H9 (cell line): ENCODE measurements at places on chromosomes 11 and 22. TPM values are rescaled to one million over a fixed set of nuclear protein-coding genes. Genes with fewer than 3 reads are reported as not detected.

DNA sequence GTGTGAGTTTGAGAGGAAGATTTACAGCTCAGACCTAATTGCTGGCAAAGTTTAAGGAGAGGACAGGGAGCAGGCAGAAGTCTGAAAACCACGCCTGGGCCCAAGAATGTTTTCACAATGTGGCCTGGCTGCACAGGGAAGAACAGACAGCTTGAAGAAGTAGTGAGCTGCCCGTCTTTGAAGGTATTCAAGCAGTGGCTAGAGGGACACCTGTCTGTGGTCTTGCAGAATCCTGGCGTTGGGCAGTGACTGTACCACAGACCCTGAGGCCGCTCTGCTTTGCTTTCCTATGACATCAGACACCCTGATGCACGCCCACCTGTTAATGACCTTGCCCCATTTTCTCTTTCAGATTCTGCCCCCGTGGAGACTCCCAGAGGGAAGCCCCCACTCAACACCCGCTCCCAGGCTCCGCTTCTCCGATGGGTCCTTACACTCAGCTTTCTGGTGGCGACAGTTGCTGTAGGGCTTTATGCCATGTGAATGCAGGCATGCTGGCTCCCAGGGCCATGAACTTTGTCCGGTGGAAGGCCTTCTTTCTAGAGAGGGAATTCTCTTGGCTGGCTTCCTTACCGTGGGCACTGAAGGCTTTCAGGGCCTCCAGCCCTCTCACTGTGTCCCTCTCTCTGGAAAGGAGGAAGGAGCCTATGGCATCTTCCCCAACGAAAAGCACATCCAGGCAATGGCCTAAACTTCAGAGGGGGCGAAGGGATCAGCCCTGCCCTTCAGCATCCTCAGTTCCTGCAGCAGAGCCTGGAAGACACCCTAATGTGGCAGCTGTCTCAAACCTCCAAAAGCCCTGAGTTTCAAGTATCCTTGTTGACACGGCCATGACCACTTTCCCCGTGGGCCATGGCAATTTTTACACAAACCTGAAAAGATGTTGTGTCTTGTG lies 6.6 kb upstream of the MCM5 start:
- no peak for DNase-seq

DNA sequence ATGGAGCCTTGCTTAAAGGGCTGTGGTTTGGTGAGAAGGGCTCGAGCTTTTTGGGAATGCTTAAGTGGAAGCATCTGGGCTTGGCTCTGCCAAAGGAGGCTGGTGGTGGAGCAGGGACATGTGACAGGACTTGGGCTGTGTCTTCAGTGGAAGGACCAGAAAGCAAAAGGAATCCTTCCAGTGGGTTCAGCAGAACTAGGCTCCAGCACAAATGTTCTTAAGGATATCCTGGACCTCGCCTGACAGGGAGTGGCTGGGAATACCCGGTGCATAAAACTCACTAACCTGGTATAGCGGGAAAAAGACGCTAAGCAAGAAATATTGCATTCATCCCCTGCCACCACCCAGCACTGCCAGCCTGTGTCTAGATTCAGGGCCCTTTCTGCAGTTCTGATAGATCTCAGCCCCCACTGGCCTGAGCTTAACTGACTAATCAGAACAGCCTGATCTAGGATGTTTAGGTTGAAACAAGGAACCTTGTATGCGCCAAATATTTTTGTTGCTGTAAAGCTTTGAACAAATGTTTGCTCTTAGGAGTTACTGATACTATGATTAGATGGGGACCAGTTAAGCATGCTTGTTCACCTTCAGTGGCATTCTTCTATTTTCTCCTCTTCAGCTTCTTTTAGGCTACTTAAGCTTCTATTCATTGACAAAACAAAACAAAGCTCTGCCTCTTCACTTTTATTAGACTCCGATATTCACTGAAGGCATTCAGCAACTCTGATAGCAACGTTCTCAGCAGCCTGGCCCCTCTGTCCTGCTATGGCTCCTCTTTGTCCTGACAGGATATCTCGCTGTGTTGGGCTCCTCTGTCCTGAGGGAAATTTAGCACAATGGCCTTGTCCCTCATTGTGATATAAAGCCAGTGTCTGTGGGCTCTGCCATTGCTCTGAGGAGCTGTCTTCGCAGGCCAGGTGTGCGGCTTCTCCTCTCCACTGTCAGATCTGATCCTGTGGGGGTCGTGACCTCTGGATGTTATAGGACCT lies 25.0 kb downstream of the PPFIBP2 start:
- no peak for DNase-seq

DNA sequence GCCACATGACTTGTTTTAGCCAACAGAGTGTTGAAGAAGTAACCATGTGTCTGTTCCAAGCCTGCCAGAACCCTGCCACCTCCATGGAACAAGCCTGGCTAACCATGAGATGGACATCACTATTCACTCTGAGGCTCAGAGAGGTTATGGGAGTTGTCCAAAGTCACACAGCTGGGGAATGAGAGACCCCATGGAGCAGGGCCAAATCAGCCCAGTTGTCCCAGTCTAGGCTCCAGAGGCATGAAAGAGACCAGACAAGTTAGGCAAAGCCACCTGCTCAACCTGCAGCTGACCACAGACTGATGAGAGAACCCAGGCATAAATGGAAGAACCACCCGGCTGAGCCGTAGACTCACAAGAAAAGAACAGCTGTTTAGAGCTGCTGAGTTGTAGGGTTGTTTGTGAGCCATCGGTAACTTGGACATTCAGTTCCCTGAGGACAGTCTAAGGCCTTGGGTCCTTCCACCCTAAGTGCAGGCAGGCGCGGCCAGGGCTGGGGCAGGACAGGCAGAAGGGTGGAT lies 74.7 kb upstream of the PHF21B start:
- DNase-seq = no peak

- peak; percentile 85 for DNase-seq
Observed at GRCh38 chr11:82675838-82676237, 57.8 kb downstream of the FAM181B start.

OR52I2 gene
- not detected in 2 replicates for total RNA-seq
